Fibroblast of gingiva (primary cell): ENCODE measurements at places on chromosomes 2 and 18.

DNA sequence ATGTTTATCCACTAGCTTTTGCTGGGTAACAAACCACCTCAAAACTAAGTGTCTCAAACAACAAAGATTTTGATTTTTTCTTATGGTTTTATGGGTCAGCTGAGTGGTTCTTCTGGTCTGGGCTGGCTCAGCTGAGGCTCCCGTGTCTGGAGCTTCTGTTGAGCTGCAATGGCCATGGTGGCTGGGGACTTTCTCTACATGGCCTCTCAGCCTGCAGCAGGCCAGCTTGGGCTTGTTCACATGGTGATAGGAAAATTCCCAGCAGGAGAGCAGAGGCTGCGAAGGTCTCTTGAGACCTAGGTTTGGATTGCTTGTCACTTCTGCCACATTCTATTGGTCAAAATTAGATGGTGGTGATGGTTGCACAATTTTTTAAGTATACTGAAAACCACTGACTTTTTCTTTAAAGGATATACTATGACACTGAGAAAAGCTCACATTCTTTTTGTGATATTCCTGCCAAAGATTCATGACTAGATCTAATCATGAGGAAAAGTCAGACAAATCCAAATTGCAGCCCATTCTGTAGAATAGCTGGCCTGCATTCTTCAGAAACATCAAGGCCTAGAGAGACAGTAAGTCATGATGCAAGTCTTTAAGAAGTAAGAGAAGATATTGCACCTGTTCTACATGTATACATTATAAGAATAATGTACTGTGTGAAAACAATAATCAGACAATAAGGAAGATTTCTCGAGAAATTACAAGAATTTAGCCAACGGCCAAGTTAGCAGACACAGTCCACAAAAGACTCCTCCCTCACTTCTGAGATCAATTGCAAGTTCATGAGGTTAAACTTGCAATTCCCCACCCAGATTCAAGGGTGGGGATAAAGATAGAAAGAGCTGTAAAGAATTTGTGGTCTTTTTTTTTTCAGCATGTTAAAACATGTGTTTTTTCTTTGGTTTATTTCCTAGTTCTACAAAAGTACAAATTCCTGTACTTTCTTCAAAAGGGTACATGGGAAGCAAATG lies 35.0 kb upstream of the IL1R2 start:
- DNase-seq, result peak; percentile 92

- DNase-seq, result no peak
Observed at GRCh38 chr2:216915557-216916150, 55.8 kb upstream of the TNP1 start.

DNA sequence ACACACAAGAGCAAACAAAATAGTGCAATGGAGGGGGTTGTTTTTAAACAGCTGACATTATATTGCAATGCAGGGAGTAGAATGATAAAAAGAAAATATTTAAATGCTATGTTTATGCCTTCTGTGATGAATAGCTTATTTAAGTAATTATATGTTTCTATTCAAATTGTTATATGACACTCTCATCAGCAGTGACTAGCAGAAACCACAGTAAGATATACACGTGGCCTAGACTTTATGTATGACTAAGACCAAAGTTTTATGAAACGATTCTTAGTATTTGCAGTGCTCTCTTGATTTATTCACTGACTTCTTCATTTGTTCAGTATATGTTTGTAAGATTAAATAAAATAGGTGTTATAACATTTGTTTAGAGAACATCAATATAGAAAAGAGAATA lies 26.1 kb upstream of the C1D start:
- DNase-seq, result no peak

DNA sequence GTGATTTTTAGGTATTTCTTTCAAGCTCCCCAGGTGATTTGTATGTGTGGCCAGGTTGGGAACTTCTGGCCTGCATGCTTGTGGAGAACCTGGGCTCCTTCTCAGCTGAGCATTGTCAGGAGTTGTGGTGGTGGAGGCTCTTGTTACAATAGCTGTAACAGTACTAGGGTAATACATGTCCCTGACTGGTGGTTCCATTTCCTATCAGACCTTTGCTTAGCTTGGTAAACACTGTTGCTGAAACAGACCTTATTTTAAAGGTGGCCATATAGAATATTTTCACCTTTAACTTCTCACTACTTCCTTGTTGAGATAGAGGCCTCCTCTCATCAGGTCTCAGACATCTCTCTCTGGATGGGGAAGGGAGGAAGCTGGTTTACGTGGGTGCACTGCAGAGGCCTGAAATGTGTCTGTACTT lies 79.2 kb downstream of the SETBP1 start:
- DNase-seq, result no peak

DNA sequence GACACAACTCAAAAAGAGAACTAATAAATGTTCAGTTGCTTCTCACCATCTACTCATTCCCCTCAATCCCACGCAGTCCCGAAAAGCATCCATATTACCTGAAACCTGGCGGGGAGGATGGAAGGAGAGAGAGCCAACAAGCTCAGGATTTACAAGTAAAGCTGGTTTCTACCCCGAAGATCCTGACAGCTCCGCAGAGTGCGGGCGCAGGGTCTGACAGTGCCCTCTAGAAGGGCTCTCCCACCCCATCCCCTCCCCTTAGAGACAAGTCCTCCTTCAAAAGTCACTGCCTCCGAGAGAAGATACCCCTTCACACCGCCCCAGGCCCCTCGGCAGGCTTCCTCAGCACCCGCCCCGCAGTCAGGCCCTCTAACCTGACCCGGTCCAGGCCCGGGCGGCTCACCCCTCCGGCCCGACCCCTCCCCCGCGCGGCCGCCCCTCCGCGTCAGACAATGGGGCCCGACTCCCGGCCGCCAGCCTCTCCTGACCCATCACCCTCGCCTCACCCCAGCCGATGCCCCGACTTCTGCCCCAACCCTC lies 550 bp downstream of the RAB1A start:
- DNase-seq, result peak; percentile 7

GRCh38 chr2:143140864-143141661 lies 11.8 kb downstream of the ARHGAP15 start:
- DNase-seq, result no peak

- DNase-seq, result no peak
Observed at GRCh38 chr18:80133124-80133523, 24.1 kb downstream of the ADNP2 start.

- DNase-seq, result no peak
Observed at GRCh38 chr2:136116813-136117390, 1.0 kb downstream of the CXCR4 start.

GRCh38 chr2:218658671-218659257 lies 659 bp downstream of the ZNF142 start:
- peak; percentile 14 for DNase-seq

GRCh38 chr2:99489063-99489760 lies 605 bp downstream of the REV1 start:
- peak; percentile 41 for DNase-seq

GRCh38 chr2:157439824-157440186 lies 4.1 kb downstream of the CYTIP start:
- DNase-seq, result no peak

DNA sequence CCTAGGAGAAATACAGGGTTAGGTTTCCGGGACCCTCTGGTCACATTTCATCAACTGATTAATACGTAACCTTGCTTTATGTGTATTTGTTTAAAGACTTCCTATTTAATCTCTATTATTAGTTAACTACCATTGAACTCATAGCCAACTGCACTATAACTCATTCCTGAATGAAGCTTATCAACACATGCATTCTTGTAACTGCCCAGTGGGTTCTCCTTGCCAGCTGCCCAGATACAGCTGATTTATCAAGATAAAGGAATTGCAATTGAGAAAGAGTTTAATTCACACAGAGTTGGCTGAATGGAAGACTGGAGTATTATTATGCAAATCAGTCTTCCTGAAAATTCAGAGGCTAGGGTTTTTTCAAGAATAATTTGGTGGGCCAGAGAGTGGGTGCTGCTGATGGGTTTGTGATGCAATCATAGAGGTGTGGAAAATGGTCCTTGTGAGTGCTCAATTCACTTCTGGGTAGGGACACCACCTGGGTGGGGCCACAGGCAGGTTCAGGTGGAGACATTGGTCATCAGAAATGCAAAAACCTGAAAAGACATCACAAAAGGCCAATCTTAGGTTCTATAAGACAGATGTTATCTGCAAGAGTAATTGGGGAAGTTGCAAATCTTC lies 21.1 kb upstream of the NOSTRIN start:
- DNase-seq, result no peak

DNA sequence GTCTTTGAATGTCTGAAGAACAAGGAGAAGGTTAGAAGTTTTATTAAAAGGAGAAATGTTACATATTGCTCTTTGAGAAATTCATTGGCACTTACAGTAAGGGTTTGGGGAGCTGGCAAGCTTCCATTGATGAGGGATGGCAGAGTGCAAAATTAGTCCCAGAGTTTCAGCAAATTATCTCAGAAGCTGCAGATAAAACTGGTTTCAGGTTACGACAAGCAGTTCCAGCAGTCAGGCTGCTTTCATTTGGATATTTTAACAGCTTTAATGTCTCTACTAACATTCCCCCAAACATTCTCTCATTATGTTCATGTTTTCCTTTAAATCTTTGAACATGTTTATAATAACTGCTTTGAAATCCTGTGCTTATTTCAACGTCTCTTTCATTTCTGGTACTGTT lies 153.1 kb downstream of the TTC27 start:
- DNase-seq, result no peak

GRCh38 chr2:67514515-67514914 lies 117.4 kb downstream of the ETAA1 start:
- DNase-seq, result peak; percentile 71

DNA sequence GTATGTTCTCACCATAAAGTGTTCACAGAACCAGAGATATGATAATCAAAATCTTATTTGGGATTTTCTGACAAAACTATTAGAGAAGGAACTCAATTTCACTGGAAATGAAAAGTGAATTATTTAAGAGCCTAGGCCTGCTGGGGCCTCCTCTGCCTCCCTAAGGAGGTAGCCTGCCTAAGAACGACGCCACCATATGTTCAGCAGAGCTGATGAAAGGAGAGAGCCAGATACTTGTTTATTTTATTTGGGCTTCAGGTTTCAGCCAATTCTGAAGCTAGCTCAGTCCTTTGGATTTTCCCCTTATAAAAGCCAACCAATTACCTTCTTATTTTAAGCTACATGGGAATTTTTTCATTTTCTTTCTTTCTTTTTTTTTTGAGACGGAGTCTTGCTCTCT lies 433.1 kb upstream of the MAP2 start:
- DNase-seq, result no peak

DNA sequence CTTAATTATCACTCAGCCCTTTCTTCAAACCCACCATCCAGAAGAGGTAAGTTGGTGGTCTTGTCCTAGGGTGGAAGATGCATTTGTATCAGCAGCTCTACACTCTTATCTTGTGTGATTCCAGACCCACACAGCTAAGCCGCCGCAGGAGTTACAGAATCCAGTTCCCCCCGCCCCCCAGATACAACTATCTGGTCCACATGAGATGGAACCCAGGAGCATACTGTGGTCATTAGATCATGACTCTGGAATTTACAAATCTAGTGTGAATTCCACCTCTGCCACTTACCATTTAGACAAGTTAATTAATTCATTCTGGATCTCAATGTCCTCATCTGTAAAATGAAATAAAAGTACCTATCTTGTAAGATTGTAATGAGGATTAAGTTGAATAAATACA lies 486.4 kb downstream of the BCL11A start:
- DNase-seq, result no peak

- DNase-seq, result no peak
Observed at GRCh38 chr18:40698129-40698528, 1256.9 kb upstream of the PIK3C3 start.

DNA sequence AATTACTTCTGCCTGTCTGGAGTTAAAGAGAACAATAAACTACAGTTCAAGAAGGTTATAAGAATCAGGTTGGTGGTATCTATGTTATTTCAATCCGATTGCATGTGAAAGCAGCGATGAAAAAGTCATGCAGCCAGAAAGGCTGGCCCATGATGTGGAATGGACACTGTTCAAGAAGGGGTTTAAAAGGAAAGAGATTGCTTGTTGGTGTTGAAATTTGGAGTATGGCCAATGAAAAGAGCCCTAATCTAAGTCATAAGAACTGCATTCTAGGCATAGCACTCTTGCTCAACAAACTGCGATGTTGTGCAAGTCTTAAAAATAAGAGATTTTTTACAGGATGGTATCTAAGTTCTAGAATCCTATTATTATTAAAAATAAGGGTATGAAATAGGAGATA lies 61.3 kb downstream of the EFEMP1 start:
- DNase-seq, result peak; percentile 99

DNA sequence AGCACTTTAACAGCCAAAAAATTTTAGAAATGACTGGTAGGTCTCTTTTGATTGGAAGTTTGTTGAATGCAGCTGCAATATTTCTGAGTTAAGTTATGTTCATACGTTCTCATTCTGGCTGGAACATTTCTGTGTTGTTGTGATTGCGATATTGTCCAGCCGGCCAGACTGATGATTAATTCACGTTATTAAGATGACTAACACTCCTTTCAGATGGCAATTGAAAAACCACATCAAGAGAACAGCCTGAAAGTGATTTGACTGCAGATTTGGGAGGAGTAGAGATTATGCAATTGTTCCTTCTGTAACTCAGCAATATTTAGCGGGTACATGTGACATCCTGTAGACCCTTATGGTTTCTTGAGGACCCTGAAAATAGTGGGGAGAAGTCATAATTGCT lies 133.7 kb downstream of the FBXO15 start:
- DNase-seq, result peak; percentile 89

- DNase-seq, result peak; percentile 54
Observed at GRCh38 chr18:8277270-8277669, 332.0 kb upstream of the RAB12 start.

- no peak for DNase-seq
Observed at GRCh38 chr2:96116879-96117533, 635 bp upstream of the ADRA2B start.

- DNase-seq, result no peak
Observed at GRCh38 chr2:154556146-154556545, 142.3 kb upstream of the KCNJ3 start.

GRCh38 chr2:108345951-108346350 lies 31.8 kb upstream of the SULT1C4 start:
- DNase-seq, result no peak

DNA sequence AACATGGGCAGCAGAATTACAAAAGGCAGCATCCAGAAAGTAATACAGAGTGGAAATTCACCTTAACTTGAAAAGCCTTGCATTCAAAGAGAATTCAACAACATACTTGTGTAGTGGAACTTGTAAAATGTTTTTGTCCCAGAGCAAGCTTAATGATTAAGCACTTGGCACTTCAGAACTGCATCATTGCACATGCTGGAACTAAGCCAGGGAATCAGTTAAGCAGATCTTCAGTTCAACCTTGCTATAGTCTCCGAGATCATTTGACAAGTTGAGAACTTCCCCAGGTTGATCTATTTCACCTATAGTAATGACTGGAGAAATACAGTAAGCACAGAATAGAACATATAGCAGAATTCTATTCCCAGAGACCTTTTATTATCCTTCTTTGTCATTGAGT lies 1337.2 kb upstream of the NXPH2 start:
- DNase-seq, result no peak

- no peak for DNase-seq
Observed at GRCh38 chr2:17208511-17208910, 309.7 kb downstream of the RAD51AP2 start.

GRCh38 chr2:39524756-39525635 lies 87.9 kb upstream of the MAP4K3 start:
- peak; percentile 92 for DNase-seq

- DNase-seq, result no peak
Observed at GRCh38 chr18:23141104-23141999, 6.1 kb downstream of the CABLES1 start.
